MG63 (cell line): ENCODE measurements at places on chromosomes 4 and X. TPM values are rescaled to one million over a fixed set of nuclear protein-coding genes. Genes with fewer than 3 reads are reported as not detected.

GRCh38 chr4:185275501-185275900 is 66.1 kb downstream of the SNX25 start:
- DNase-seq, result no peak

The FGFBP2 gene
- total RNA-seq, result not detected in 2 replicates

GRCh38 chr4:86965019-86965976 is 30.5 kb downstream of the AFF1 start:
- no peak for DNase-seq

- DNase-seq, result no peak
Measured at GRCh38 chrX:9865804-9866472, 79.7 kb downstream of the SHROOM2 start.

DNA sequence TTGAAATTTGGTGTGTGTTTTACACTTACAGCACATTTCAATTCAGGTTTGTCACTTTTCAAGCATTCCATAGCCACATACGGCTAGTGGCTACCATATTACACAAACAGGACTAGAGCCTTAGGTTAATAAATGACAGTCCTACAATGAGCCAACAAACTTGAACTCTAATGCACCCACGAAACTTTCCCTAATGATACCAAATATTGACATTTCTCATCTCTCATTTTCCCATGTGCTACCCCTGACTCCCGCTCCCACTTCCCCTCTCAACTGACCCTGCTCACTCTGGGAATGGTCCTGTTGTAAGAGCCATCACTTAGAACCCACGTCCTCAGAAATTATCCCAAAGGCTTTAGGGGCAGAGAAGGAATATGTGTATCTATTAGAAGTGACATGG is 4.9 kb upstream of the TLR10 start:
- no peak for DNase-seq

The OTC gene
- not detected in 2 replicates for total RNA-seq

DNA sequence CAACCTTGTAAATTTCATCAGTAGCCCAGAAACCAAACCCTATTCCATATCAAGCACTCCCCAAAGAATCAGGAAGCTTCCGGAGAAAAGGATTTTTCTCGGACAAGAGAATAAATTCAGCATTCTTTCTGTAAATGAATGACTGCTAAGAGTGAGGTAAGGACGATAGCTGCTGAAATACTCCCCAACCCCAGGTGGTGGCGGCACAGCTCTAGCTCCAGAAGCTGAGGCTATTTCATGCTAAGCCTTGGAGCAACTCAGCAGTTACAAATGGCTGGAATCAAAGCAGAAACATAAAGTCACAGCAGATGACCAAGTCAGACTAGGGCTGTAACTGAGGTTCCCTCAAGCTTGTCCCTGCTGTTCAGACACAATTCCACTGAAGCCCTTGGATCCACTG is 13.9 kb upstream of the PCDH19 start:
- no peak for DNase-seq

The NSG1 gene
- not detected in 2 replicates for total RNA-seq

The ASB12 gene
- not detected in 2 replicates for total RNA-seq

The MAGEE2 gene
- not detected in 2 replicates for total RNA-seq

DNA sequence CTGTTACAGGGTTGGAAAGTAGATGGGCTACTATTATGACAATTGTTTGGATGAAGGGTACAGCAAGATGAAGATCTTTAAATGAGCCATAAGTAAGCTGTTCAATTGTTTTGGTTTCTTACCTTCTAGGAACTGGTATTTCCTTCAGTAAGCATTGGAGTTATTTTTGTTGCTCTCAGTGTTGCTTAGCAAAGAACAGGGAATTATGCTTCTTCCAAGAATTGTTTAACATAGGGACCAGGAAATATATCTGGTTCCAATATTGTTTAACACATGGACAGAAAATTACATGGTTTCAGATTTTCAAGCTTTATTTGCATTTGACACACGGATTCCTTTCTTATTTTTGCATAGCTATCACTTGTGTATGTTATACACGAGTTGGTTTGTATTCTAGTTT is 1999.0 kb downstream of the ARAP2 start:
- no peak for DNase-seq

The UGT2A3 gene
- total RNA-seq, result not detected in 2 replicates

DNA sequence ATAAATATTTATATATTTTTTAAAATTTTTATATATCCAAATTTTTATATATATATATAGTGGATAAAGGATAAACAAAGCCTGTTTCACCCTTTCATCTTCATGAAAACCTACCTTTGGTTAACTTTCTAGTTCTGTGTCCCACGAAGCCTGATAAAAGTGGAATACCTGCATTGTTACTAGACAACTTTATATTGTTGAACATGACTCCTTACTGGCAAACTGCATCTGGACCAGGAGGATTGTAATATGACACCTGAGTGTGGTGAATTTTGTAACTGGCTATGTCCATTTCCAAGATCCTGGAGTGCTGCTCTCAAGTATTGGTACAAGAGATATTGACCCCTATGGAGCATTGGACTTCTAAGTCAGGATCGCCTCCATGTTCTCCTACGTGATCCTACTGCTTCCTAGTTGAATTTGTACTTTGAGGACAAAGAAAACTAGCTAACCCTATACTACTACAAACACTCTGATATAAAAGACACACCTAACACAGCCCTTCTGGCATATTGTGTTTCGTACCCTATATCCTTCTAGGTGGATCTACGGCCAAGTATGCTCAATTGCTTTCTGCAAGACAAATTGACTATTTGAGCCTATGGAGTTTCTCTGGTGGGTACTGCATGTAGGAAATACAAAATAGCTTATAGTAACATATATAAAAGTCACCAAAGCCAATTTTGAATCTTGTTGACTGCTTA is 61.3 kb upstream of the PRRG1 start:
- DNase-seq, result no peak

The NEUROG2 gene
- not detected in 2 replicates for total RNA-seq

- DNase-seq, result no peak
Measured at GRCh38 chr4:82989575-82990429, 20.8 kb downstream of the LIN54 start.

The NAA11 gene
- total RNA-seq, result not detected in 2 replicates

DNA sequence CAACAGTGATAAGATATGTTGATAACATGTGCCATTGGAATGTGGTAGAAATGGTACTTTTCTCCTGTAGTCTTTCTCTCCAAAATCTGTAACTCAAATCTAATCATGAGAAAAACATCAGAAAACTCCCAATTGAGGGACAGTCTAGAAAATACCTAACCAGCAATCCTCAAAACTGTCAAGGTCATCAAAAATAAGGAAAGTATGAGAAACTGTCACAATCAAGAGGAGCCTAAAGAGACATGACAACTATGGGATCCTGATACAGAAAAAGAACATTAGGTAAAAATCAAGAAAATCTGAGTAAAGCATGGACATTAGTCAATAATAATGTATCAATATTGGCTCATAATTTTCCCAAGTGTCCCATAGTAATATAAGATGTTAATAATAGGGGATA is 124.5 kb upstream of the PPP1R2C start:
- no peak for DNase-seq

- DNase-seq, result no peak
Measured at GRCh38 chr4:93870876-93871458, 42.4 kb downstream of the ATOH1 start.

GRCh38 chr4:14022456-14022855 is 394.9 kb upstream of the BOD1L1 start:
- DNase-seq, result peak; percentile 38

- DNase-seq, result no peak
Measured at GRCh38 chrX:71815906-71816156, 52.7 kb downstream of the CXorf49B start.

GRCh38 chrX:45527834-45528233 is 327.2 kb upstream of the DIPK2B start:
- peak; percentile 58 for DNase-seq

The RNF175 gene
- 0.59 TPM in 1 of 2 replicates, not detected in the other for total RNA-seq

DNA sequence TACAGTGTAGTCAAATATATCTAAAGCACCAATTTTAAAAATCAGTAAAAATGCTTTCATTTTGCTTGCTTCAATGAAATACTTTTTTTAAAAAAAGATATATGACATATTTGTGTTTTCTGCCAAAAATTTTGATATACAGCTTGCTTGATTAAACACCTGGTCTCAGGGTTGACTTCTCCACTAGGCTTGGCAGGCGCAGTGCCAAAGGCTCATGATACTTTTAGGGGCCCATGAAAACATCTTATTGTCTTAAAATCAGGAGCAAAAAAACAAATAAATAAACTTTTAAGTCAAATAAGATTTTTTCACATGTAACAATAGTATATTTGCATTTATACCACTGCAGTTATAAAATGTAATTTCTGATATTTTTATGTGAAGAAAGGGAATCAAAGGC is 95.6 kb downstream of the ADGRA3 start:
- no peak for DNase-seq

DNA sequence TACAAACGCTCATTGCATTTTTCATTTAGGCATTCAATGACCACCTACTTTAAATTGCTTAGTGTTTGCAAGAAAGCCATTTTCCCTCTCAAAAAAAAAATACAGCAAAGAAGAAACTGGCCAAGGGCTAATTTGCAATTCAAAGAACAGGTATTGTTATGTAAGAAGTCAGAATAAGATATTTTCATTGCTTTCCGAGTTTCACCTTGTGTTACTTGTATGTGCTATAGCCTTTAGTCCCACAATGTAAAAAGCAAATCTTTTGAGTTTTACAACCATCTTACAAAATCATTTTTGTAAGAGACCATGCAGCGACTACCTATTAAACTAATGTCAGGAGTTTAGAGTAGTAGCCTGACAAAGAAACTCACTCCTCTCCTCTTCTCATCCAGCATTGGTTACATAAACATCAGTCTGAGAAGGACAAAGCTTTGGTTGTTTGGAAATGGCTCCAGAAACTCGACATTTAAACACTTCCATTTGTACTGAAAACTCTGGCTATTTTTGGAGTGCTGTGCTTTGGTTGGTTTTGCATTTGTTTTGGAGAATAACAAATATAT is 15.3 kb downstream of the TENM3 start:
- no peak for DNase-seq

GRCh38 chr4:179766938-179767337 is 2324.7 kb upstream of the AGA start:
- DNase-seq, result no peak

GRCh38 chr4:184453365-184454160 is 20.8 kb downstream of the IRF2 start:
- DNase-seq, result peak; percentile 36

- DNase-seq, result no peak
Measured at GRCh38 chr4:16670727-16671126, 227.7 kb downstream of the LDB2 start.

The IL13RA1 gene
- total RNA-seq, result 24.7 and 24.8 TPM in 2 replicates

DNA sequence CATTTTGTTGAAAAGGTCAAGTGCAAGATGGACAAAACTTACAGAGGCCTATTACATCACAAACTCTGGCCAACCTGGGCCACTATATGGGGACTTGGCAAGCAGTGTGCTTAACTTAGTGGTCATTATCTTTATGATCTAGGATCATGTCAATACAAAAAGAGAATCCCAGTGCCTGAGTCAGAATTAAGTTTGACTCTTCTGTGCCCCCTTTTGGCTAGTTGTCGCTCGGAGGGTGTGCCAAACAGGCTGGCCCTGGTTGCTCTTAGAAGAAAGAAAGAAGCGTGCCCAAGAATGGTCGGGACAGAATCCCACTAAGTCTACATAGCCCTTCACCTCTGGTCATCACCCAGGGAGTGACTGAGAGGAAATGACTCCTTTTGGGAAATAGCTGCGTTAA is 100.1 kb downstream of the EIF4E start:
- DNase-seq, result no peak

DNA sequence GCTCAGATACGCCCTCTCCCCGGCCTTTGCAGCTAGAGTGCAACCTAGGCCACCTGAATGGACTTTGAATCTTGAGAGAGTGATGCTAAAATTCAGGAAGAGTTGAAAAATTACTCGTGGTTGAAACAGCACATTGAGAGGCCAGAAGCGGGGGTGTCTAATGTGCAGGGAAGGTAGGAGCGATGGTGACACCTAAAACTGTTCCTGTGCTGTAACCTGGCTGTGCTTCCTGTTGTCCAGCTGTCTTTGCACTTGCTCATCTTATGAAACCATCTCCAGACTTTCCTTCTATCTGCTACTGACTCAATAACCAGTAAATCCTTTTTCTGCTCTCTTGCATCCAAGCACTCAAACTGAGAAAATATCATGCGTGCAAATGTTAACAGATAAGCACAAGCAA is 106.4 kb upstream of the RPS6KA3 start:
- no peak for DNase-seq

DNA sequence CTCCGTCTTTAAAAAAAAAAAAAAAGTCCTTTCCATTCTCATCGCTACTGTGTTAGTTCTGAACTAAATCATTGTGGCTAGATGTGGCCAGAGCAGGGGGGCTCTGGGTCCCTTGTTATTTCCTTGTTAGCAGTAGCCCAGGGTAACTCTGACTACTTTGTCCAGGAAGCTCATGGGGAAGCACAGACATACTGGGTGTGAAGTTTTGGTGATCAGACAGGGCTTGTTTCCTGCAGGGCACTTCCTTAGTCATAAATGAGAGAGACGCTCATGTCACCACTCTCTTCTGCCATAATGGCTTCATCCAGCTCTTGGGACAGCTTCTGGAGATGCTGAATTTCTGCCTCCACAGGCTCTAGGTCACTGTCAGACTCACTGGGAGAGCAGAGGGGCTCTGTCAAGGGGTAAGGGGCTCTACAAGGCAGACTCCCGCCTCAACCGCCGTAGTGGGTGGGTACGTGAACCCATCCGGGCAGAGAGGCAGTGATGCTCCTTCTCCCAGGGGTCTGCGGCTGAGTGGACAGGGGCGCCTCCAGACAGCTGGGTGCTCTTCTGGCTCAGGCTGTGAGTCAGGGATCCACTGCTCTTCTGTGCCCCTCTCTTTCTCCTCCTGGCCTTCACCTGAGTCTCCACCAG is 12.9 kb downstream of the STIM2 start:
- DNase-seq, result no peak

The CLNK gene
- total RNA-seq, result not detected in 2 replicates

DNA sequence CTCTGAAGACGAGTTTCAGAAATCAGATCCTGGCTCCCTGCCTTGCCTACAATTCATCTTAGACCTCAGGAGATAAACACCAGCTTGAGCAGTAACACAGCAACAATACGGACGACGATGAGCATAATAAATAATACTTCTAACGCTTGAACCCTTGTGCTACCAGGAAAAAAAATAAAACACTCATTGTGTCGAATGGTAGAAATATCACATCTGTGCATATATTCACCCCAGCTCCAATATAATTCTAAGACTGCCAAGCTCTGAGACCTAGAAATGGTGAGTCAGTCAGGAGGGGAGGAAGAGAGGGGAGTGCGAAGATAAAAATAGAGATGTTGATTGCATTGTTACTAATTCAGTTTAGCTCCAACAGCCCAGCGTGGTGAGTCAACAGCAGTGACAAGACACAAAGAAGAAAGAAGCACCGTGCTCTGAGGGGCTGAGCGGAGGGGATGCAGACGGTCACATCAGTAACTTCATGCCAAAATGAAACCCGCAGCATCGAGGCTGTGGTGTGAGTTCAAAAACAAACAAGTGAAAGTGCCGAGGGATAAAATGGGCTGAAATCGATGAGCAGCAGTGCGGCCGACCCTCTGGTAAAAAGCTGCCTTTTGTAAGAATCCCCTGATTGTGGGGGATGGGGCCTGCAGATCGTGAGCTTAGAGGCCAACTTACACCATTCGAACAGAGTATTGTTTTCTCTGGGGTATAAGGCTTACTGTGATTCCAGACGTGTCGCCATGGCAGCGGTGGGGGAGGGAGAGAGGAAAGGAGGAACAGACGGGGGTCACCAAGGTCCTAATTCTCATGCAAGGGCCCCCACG is 150.4 kb downstream of the MGST2 start:
- DNase-seq, result peak; percentile 52

GRCh38 chr4:48462363-48462762 is 20.8 kb upstream of the SLC10A4 start:
- DNase-seq, result no peak

- DNase-seq, result peak; percentile 13
Measured at GRCh38 chr4:120517966-120518365, 404.6 kb downstream of the PRDM5 start.

- DNase-seq, result no peak
Measured at GRCh38 chr4:73607375-73608033, 12.7 kb downstream of the RASSF6 start.

The LRCH2 gene
- 0.46 and 1.1 TPM in 2 replicates for total RNA-seq
